Ovary (tissue), 10 donors: ENCODE measurements at places on chromosomes 3 and 15. TPM values are rescaled to one million over a fixed set of nuclear protein-coding genes. Genes with fewer than 3 reads are reported as not detected.

The TKT gene
- 62.6 TPM for polyA plus RNA-seq

The SCG3 gene
- 0.37 TPM for polyA plus RNA-seq

The PRR20G gene
- not detected for polyA plus RNA-seq

The CCR1 gene
- 14.6 TPM for polyA plus RNA-seq

The PLA1A gene
- polyA plus RNA-seq = 3.9 TPM

The CD86 gene
- 0.85 TPM for polyA plus RNA-seq

The CCNL1 gene
- 78.7 TPM for polyA plus RNA-seq

The AADACL2 gene
- polyA plus RNA-seq = not detected

The LRRC15 gene
- 2.5 TPM for polyA plus RNA-seq

The ARGFX gene
- polyA plus RNA-seq = not detected

DNA sequence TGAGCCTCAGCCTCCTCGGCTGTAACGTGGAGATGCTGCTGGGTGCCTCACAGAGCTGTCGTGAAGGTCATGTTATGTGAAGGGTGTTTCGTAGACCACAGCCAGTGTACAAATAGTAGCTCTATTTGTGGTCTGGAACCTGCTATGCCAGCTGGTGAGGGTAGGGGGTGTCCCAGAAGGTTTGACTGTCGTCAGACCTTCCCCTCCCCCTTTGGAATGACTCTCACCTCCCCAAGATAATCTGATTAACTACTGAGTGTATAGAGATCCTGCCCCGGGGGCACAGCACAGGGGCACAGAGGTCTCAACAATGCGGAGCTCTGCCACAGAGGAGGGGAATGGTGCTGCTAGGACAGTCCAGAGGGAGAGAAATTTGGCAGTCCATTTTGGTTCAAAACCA, 20.5 kb downstream of the FGD5 start:
- no peak for DNase-seq

- DNase-seq = no peak
Measured at GRCh38 chr3:99721633-99722007, 83.2 kb downstream of the COL8A1 start.

GRCh38 chr15:84826369-84826823, 9.2 kb downstream of the ALPK3 start:
- peak; percentile 57 for DNase-seq

DNA sequence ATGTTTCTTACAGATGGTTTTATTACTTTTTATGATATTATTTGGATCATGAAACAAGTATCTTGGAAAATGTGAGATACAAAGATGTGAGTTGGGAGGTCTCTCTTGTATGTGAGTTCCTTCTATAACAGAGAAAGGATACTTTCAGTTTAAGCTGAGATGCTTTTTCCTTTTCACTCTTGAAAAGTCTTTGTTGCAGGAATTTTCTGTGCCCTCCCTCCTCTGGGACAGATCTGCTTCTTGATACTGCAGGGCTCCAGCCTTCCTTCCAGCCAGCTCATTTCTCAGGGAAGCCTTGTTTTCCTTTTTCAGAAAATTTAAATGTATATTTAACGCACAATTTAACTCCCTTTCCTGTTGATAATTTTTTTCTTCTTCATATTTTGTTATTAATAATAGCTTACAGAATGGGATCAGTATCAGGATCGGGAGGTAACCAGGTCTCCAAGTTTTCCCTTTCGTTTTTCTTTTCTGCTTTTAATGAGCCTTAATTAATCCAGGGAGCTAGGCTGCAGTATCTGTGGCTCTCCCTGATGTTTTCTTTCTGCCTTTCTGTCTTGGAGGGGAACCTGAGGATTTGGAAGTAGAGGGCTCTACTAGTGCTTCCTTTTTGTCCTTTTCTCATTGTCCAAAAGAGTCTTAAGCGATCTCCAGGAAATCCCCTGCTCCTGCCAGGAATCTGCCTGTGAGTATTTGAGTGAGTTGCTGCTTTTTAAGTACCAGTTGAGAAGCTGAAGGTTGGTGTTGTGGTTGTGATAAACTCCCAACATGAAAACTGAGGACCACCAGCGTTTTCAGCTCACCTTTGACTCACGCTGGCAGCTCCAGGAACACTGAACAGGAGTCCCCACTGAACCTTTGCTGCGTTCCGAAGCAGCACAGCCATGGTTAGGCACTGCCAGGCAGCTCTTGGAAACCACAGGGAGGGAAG, 105.7 kb downstream of the IGF1R start:
- DNase-seq = no peak

DNA sequence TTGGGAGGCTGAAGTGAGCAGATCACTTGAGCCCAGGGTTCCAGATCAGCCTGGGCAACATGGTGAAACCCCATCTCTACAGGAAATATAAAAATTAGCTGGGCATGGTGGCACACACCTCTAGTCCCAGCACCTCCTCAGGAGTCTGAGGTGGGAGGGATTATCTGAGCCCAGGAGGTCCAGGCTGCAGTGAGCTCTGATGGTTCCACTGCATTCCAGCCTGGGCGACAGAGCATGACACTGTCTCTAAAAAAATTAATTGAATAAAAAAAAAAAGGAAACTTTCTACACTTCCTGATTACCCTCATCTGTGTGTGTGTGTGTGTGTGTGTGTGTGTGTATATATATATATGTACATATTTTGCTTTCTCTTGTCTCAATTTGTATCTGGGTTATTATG, 31.4 kb downstream of the DIPK2A start:
- no peak for DNase-seq

DNA sequence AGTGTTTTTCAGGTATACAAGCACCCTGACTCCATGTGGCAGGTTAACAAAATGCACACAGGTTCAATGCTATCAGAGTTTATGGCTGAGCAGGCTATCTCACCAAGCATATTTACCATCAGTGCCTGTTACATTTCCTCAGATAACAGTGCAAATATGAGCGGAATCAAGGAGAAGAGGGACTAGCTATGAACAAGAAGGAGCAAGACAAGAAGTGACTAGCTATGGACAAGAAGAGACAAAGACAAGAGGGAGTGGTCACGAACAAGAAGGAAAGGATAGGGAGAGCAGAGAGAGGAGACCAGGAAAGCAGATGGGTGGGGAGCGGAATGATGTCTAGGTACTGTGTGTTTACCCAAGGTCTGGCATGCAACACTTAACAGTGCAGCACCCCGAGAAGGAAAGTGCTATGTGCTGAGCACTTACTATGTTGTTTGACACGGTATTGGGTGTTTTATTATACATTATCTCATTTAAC, 8.6 kb downstream of the ILDR1 start:
- no peak for DNase-seq

DNA sequence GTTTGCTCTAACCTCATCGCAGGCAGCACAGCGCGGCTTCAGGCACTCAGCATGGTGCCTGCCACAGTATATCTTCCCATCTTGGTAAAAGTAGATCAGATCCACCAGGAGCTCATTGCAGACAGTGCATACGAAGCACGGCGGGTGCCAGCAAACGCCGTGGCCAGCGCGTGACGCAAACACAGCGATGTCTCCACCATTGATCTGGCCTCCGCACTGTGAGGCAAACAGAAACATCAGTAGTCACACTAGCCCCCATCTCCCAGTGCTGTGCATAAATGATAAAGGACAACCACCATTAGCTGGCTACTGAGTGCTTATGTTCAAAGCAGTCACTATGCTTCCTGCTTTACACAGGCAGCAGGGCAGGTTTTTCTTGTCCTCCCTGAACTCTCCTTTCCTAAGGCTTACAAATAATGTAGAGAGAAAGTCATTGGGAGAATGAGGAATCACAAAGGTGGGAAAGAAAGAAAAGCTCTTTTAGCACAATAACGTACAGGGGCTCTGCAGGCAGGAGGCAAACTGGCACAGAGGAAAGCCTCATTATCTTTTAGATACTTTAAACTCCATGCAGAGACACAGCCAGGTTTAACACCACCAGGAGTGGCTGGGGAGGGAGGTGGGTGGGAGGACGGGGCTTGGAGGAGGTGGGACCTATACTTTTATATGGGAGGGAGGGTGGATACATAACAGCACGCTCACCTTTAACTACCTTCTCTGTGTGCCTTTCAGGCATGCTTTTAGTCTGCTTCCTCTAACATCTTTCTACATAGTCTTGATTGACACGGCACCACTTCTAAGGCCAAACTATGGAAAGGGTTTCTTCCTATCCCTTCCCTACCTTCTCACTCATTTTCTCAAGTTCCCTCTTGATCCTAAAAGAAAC, 67.9 kb downstream of the PRICKLE2 start:
- no peak for DNase-seq

- DNase-seq = no peak
Measured at GRCh38 chr15:48992545-48992944, 28.8 kb upstream of the SHC4 start.

GRCh38 chr3:61686228-61686648, 124.9 kb downstream of the PTPRG start:
- DNase-seq = no peak

DNA sequence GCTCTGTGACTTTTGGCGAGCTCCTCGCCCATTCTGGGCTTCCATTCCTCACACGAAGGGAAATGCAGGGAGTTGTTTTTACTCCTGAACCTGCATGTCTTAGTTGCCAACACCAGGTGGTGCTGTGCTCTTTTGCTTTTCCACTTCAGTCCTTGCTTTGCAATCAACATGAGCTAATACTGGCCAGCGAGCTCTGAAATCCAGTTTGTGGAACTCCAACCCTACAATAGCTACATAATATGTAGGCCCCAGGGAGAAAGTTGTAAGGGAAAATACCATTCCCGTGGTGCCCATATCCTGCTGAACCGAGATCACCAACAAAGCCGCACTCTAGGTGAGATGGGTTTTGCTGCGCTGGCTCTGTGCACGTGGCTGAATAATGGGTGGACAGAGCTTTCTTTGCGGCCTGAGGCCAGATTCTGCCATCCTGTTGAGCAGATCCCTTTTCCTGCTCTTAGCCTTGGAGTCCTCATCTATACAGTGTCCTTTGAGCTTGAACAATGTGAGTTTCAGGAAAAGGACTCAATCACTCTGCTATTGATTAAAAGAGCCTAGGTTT, 25.0 kb downstream of the LSM3 start:
- peak; percentile 84 for DNase-seq

- peak; percentile 67 for DNase-seq
Measured at GRCh38 chr15:51121118-51121517, 26.4 kb upstream of the TNFAIP8L3 start.

- DNase-seq = peak; percentile 73
Measured at GRCh38 chr3:152269056-152269830, 514 bp downstream of the MBNL1 start.

GRCh38 chr3:136750897-136751315, 1.3 kb downstream of the STAG1 start:
- DNase-seq = no peak

DNA sequence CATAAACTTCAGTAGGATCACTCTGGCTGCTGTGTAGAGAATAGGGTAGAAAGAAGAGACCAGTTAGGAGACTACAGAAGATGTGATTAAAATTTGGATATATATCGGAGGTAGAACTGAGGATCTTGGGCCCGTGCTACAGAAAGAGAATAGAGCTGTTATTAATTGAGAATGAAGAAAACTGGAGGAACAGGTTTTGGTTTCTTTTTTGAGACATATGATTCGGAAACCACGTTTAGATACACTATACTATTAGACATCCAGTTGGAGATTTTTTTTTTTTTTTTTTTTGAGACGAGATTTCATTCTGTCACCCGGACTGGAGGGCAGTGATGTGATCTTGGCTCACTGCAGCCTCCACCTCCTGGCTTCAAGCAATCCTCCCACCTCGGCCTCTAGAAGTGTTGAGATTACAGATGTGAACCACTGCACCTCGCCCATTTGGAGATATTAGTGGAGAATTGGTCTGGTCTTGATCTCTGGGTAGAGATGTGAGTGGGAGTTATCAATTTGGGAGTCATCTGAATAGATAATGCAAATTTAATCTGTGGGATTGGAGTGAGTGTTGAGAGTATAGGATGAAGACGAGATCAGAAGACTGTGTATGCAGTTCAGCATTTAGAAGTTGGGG, 50.9 kb downstream of the TCF12 start:
- DNase-seq = no peak

DNA sequence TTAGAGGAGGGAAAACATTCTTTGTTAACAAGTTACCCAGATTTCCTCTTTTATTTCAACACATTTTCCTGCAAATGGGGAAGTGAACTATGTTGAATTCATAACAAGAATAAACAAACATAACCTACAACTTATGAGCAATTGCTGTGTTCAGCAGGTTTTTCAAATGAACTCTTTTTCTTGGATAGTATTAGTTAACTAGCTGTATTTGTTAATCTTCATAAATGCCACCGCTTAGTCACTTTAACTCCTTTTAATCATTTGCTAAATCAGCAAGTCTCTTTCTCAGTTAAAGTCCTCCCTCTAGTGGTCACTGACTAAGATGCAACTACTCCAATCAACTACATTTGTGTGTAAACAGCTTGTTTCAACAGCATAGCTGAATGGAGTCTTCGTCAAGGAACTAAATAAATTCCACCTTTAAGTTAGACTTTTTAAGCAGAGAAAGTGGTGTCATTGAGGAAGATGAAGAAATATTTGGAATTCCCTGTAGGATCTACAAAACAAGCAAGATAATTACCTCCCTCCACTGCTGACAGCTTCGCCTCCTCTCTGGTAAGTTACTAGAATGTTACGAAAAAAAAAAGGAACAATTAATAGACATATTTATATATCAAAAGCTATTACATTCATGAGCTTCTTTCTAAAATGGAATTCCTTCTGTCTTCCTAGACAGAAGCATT, 1122.0 kb downstream of the ROBO1 start:
- no peak for DNase-seq

DNA sequence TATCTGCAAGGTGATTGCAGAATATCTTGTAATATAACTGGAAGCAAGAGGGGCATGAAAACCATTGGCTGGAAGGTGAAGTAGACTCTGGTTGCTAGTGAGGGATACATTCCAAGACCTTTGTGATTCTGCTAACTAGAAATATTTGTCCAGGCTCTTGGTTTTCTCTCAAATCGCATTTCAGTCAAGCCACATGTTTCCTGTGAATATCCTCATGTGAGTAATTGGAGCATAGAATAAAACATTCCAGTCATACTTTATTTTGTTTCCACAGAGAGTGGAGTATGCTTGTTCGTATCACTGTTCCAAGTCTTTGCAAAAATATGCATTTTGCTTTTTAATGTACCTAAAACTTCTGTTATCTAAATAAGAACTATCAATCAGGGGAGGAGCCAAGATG, 850.0 kb downstream of the EPHA3 start:
- DNase-seq = no peak

- DNase-seq = peak; percentile 46
Measured at GRCh38 chr3:129119365-129120100, 2.1 kb downstream of the RAB43 start.

GRCh38 chr3:106097817-106098435, 229.1 kb upstream of the CBLB start:
- DNase-seq = no peak

- peak; percentile 27 for DNase-seq
Measured at GRCh38 chr3:111998636-111999483, at the start of gene TAGLN3. Gene TAGLN3, plus strand, starts transcription at chr3:111998922. Its CDS starts 501 bp downstream, at chr3:111999423.

GRCh38 chr3:192957441-192958021, 39.9 kb upstream of the MB21D2 start:
- peak; percentile 59 for DNase-seq

GRCh38 chr15:26261966-26262365, 398.8 kb upstream of the ATP10A start:
- DNase-seq = no peak
